ENCODE measurements at places on chromosomes 13 and 19.

- DNase-seq = peak; percentile 98
Measured at GRCh38 chr19:3573858-3574637, 1.3 kb downstream of the HMG20B start.

GRCh38 chr13:99028890-99029289 lies 51.0 kb upstream of the DOCK9 start:
- DNase-seq = no peak

DNA sequence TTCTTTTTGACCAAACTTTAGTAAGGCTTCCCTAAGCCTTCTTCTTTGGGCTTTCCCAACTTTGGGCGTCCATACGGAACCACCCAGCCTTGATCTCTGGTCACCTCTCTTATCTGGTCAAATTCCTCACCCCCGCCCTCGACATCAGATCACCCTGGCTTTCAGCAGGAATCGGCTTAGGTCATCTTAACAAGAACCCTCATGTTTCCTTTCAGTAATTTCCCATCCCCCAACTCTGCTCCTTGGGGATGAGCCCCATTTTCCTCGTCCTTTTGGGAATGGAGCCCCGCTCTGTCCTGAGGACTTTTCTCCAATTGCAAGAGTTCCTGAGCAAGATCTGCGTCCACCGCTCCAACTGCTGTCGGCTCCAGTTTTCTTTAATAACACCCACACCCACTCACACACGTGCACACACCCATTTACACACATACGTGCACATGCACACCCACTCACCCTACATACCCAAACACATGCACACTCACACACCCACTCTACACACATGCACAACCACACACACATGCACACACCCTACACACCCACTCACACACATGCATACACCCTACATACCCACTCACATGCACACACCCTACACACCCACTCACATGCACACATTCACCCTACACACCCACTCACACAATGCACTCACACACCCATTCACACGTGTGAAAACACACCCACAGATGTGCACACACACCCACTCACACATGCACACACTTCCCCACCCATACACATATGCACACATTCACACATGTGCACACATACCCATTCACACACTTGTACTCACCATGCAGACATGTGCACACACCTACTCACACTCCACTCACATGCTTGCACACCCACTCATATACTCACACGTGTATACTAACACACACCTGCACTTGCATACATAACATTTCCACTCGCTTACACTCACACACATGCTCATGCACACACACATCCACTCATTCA lies 87.0 kb upstream of the TM9SF2 start:
- no peak for DNase-seq

GRCh38 chr19:44401139-44402115 lies at the start of gene ZNF285:
Gene ZNF285 (minus strand): TSS chr19:44401608. CDS start chr19:44397213, 4,395 bp downstream.
- DNase-seq = peak; percentile 97

- peak; percentile 11 for DNase-seq
Measured at GRCh38 chr13:98483601-98484288, 93.2 kb downstream of the STK24 start.

GRCh38 chr19:5693195-5694166 lies 3.4 kb downstream of the RPL36 start:
- no peak for DNase-seq

GRCh38 chr19:12789098-12789903 lies 2.0 kb upstream of the JUNB start:
- peak; percentile 42 for DNase-seq

DNA sequence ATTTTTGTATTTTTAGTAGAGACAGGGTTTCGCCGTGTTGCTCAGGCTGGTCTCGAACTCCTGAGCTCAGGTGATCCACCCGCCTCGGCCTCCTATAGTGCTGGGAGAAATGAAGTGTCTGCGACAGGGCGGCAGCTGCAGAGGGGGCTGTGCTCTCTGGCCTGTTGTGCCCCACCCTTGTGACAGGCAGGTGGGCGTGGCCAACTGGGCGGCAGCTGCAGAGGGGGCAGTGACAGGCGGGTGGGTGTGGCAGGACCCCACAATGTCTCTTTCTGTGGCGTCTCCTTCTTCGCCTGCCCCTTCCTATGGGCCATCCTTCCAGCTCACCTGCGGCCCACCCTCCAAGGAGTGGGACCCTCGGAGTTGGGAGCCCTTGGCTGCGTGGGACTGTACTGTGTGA lies 11.8 kb downstream of the STK11 start:
- DNase-seq = no peak

DNA sequence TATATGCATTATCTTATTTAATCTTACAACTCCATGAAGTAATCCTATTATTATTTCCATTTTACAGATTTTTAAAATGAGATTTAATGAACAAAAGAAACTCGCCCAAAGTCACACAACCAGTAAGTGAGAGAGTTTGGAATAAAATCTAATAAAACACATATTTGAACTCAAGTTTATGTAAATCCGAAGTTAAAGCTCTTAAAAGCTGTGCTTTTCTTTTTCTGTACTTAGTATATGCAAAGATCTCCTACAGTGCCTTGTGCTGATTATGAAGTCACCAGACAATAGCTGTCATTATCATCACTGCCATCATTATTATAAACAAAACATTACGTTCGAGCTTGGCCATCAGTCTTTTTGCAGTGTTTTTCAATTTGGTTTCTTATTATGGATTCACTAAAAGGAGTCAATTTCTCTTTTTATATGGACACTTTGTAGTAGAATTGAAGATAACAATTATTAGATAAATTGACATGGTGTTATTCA lies 29.7 kb upstream of the ENOX1 start:
- no peak for DNase-seq

DNA sequence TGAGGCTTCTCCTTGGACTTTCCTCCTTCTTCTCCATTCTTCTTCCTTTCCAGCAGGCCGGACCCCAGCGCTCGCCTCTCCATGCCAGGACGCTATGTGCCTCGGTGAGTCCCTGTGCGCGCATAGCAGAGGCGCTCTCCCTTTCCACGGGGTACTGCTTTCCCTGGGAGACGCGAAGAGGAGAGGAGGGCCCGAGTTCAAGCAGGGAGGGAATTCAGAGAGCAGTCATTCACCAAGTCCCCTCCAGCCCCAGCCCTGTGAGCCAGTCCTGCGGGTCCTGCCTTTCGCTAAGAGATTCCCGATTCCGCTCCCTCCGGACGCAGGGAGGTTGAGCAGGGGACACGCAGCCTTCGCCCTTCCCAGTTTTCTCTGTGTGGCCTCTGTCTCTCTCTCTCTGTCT lies 160.4 kb downstream of the EFNB2 start:
- DNase-seq = no peak

DNA sequence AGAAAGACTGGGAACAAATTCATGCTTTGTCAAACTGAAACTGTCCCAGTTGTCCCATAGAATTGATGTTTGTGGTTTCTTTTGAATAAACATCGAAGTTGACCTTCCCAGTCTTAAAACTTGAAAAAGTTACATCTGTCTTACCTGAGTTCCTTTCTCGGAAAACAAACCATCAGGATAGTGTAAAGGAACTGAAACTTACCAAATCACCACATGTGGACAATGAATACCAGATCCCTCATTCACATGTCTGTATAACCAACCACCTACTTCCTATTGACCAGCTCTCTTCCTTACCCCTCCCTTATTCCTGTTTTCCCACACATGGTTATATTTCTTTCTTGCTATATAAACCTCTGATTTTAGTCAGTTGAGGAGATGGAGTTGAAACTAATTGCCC lies 791.7 kb upstream of the PCDH20 start:
- no peak for DNase-seq

DNA sequence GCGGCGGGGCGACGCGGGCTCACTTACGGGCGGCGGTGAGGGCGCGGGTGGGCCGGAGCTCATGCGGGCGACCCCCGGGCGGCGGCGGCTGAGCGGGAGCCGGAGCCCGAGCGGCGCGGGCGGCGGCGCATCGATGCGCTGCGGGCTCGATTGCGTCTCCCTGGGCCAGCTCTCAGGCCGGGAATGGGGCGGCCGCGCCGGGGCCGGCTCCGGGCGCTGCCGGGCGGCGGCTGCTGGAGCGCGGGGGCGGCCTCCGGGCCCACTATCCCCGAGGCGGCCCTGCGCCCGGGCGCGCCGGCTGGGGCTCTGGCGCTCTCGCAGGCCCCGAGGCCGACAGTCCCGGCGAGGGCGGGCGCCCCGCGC lies 1.4 kb upstream of the TSHZ3 start:
- peak; percentile 78 for DNase-seq

GRCh38 chr13:101527130-101527529 lies 74.7 kb downstream of the ITGBL1 start:
- no peak for DNase-seq

DNA sequence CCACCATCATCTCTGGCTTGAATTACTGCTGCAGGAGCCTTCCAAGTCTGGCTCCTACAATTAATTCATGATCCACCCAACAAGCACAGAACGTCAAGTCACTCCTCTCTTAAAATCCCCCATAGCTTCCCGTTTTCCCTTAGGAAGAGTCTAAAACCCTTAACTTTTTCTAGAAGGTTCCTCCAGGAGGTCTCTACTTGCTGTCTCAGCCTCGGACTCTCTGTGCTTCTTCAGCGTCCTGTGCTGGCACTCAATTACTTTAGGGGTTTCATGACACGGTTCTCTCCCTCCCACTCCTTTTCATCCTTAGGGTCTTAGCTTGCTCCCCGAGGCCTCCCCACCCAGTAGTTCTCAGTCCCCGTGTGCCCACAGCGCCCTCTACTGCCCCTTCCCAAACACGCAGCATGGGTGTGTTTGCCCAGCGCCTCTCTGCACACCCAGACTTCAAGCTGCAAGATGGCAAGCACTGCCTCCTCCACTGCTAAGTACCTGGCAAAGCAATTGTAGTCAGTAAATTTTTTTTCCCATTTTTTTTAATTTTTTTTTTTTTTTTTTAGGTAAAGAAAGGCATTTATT lies 25.8 kb upstream of the MAP3K10 start:
- peak; percentile 71 for DNase-seq

- DNase-seq = no peak
Measured at GRCh38 chr13:25192489-25192888, 20.4 kb upstream of the AMER2 start.

- DNase-seq = no peak
Measured at GRCh38 chr19:907183-907853, 5.7 kb downstream of the R3HDM4 start.

DNA sequence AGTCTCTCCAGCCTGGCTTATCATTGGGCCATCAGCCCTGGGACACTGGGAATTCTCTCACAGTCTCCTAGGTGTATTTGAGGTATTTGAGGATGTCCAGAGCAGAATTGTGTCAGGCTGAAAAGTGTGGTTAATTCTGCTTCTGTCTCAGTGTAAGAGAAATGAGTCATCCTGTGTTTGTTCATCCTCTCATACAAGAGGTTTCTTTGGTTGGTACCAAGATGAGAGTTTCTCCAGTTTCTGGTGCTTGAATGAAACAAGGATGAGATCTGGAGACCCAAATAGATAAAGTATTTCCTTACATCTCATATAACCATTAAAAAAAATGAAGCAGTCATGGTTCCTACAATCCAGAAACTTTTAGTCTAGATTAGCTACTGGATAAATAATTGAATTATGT lies 7.7 kb downstream of the ZNF253 start:
- no peak for DNase-seq

GRCh38 chr13:108897955-108898354 lies 268.5 kb downstream of the MYO16 start:
- peak; percentile 11 for DNase-seq

GRCh38 chr13:23434491-23434890 lies 989 bp upstream of the SACS start:
- no peak for DNase-seq

DNA sequence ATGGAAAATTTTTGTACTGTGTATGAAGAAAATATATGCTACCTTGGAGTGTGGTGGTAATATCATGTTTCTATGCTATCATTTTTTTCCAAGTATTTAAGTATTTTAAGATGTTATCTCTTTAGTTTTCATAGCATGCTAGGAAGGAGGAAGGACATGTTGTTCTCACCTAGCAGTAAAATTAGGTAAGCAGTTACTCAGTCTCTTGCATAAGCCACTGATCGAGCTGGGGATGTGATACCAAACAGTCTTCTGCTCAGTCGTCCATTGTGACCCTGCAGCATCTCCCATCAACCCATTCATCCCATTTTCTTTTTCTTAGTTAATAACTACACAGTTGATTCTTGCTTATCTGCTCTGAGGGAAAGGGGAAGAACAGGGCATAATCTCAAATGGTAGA lies 130.6 kb downstream of the KLF5 start:
- DNase-seq = no peak

GRCh38 chr13:101211261-101211660 lies 205.0 kb downstream of the NALCN start:
- DNase-seq = no peak

DNA sequence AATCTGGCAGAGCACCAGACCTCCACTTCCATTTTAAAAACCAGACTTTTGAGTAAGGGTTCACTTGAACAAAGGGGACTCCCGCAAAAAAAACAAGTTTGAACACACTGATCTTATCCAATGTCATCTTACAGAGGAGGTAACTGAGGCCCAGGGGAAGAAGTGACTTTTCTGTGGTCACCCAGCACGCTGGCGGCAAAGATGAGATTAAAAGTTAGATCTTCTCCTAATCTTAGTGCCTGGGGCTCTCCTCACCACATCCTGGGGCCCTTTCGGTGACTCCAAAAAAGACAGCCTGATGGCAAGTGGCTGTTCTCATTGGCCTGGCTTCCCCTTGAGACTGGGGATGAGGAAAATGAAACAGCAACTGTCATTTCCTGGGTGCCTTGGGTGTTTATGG lies 101.8 kb upstream of the ZNF98 start:
- no peak for DNase-seq

GRCh38 chr19:8305798-8306197 lies 2.4 kb downstream of the CD320 start:
- no peak for DNase-seq

GRCh38 chr19:47797996-47798903 lies 6.1 kb downstream of the TPRX1 start:
- no peak for DNase-seq

GRCh38 chr19:47406711-47407416 lies 12.5 kb downstream of the MEIS3 start:
- DNase-seq = no peak

DNA sequence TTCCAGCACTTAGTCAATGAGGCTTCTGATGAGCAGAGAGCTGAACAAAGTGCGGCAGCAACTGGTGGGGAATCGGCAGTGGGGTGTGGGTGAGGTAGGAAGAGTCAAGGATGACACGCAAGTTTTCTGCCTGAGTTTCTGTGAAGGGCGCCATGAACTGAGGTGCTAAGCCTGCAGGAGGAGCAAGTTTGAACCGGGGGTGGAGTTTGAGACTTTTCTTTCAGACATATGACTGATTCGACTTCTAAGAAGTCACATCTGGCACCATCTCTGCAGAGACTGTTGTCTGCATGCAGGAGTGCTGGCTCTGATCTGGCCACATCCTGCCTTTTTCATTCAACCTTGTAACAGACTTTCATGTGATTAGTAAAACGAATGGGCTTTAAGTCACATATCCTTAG lies 14.8 kb upstream of the GPI start:
- no peak for DNase-seq

All from Daoy (cell line).